LNCaP clone FGC (cell line): ENCODE measurements at places on chromosomes 1 and 21.
A peak's percentile ranks its signal among the peaks of the same experiment; 100 is the strongest.

GRCh38 chr1:43229826-43230780, 39.7 kb upstream of the TMEM125 start:
- no peak for DNase-seq

- peak; percentile 66 for DNase-seq
These were observed 17.7 kb upstream of the SNX27 start for GRCh38 chr1:151594143-151594625.

- no peak for DNase-seq
These were observed 47.7 kb downstream of the ELAVL4 start for GRCh38 chr1:50156241-50157010.

DNA sequence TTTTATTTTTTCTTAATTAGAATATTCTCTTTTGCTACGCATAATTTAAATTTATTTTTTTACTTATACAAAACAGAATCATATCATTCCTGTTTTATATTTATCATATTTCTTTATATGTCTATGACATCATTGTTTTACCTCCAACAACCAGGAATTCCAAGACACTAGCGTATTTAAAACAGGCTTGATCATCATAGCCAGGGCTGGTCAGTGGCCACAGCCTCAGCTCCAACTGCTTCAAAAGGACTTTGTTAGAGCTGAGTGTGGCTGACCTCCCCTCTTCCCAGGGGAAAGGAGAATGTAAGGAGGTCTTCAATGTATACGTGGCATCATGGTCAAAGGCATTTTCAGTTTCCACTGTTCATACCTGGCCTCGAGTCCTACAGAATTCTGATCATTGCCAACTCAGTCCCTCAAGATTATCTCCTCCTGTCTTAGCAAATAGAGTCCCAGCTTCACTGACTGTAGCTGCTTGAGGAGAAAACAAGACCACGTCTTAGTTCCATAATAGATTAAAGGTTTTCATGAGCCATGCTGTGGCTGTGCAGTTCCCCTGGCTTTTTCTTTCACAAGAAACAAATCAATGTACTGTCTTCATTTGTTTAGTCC, 444.0 kb downstream of the PTPRC start:
- DNase-seq: no peak

DNA sequence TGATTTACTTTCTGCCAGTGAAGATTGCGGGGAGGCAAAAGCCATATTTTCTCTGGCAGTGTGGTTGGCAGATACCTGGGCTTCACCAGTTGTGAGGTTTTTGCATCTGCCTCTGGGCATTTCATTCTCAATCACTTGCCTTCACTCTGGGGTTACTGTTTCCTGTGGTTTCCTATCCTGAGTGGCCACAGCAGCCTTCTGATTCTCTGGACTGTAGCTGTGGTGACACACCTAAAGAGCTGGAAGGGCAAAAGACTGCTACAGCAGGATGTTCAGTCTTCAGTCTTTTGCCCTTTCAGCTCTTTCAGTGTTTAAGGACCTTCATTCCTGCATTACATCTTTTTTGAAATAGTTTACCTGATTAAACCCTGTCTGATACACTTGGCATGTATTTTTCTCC, 50.5 kb upstream of the GPR52 start:
- no peak for DNase-seq

GRCh38 chr1:33268927-33269610, 12.8 kb downstream of the ZNF362 start:
- DNase-seq: no peak

- DNase-seq: no peak
These were observed 3.5 kb upstream of the ACTA1 start for GRCh38 chr1:229437443-229437842.

DNA sequence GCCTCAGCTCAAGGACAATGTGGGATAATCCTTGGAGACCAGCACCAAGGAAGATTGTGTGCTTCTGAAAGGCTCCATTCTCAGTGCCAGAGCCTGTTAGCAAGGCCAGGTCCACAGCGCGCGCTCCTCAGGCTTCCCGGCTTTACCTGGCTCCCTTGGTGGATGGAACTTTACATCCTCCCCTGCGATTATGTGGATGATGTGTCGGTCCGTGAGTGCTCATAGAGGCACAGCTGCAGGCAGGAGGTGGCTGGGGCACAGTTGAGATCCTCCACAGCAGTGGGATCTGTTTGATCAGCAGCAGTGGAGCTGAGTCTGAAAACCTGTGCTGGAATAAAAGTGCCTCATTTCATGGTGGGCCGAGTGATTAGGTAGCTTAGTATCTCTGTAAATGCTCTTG, 62.7 kb downstream of the PRDM2 start:
- no peak for DNase-seq

- no peak for DNase-seq
These were observed 83.1 kb downstream of the HS2ST1 start for GRCh38 chr1:86997538-86997937.

DNA sequence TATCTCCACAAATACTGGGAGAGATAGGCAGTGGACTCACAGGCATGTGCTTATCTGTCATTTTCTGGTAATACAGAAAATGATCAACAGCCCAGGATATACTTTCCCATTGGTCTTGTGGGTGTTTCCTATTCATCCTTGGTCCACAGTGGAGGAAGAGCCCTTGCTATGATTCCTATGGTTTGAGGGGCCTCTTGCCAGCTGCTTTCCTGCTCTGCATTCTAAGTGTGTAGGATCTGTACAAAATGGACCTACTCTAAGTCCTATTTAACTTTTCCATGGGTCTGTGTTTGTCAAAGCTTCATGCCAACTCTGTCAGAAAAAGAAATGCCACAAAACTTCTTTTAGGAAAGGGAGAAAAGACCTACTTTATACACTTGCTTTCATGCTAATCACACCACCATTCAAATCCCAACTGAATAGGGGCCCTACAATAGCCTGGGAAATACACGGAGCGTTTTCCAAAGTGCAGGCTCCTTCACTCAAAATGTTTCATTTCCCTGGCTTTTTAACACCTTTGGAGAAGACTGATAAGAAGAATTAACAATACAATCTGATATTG, 16.4 kb downstream of the PLPP3 start:
- no peak for DNase-seq

GRCh38 chr1:19468397-19468956, 16.9 kb downstream of the CAPZB start:
- DNase-seq: no peak

DNA sequence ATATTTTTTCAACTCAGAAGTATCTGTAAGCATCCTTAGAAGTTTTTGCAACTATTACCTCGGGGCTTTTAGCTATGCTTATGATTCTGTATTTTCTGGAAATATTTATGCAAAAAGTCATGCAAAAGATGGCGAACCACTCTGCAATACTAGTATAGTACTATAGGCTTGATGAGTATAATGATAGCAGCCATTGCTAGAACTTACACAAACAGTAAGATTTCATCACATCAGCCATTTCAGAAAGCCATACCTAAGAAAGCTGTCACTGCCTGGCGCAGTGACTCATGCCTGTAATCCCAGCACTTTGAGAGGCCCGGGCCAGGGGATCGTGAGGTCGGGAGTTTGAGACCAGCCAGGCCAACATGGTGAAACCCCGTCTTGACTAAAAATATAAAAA, 227.1 kb downstream of the LRRC7 start:
- DNase-seq: no peak

- no peak for DNase-seq
These were observed 180.4 kb downstream of the FGGY start for GRCh38 chr1:59477286-59477685.

DNA sequence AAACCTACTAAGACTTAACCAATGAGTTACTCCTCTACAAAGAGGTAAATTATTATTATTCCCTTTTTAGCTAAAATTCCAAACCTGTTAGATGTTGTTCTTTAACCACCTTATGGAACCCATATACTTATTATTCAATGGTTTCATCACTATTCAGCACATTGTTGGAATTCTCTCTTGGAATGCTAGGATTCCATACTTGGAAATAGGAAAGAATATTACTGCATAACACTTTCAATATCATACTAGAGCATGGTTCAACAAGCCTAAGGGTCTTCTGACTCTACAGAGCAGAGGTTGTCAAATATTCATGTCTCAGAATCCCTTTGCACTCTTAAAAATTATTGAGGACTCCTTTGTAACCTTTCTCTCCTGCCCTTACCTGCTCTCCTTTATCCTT, 69.4 kb downstream of the DEGS1 start:
- no peak for DNase-seq

DNA sequence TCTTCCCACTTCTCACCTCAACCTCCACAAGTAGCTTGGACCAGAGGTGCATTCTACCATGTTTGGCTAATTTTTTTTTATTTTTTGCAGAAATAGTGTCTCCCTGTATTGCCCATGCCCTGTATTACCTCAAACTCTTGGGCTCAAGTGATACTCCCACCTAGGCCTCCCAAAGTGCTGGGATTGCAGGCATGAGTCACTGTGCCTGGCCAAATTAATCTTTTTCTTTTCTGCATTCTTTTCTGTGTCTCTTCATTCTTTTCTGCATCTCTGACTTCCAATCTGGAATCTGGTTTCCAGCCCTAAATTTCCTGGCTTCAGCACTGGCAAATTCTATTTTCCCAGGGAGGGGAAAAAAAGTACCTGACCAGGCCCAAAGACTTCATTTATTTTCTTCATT, 31.2 kb upstream of the TACSTD2 start:
- DNase-seq: no peak

GRCh38 chr21:18782721-18783120, 379.1 kb upstream of the TMPRSS15 start:
- no peak for DNase-seq

GRCh38 chr1:89276690-89277089, 4.0 kb upstream of the GBP5 start:
- no peak for DNase-seq

GRCh38 chr1:205455581-205456382, at the start of gene BLACAT1:
Gene BLACAT1 (minus strand): TSS chr1:205456045.
- no peak for DNase-seq

DNA sequence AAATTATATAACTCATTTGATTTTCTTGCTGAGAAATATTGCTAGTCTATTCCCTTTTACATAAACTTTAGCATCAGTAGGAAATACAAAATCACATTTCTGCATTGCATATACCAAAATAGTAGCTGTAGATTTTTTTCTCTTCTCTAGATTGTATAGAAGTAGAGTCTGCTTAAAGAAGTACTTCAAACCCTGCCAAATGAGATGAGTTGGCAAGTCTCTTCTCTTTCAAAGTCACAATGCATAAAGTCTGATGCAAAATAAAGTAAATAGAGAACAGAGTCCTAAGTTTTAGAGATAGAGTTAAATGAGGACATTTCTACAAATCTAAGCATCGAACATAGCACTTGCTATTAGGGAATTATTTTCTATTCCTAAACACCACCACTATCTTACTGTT, 6.4 kb downstream of the PLPPR4 start:
- no peak for DNase-seq

GRCh38 chr1:216500273-216500967, 77.2 kb upstream of the USH2A start:
- DNase-seq: no peak

DNA sequence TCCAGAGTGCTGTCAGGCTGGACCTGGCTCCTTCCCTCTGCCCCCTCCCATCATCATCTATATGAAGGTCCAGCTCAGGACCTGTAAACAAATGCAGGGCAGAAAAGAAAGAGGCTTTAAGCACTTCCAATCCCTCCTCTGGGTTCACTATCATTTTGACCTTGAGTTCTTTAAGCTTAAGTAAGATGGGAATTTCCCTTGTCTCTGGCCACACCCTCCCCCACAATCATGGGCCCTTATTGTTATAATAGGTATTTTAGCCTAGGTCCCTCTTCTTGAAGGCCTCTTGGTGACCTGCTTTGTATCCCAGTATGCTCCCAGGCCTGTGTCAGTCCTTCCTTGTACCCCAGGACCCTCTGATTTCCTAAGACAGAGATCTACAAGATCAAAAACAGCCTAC, 45.1 kb upstream of the EPS15 start:
- no peak for DNase-seq

DNA sequence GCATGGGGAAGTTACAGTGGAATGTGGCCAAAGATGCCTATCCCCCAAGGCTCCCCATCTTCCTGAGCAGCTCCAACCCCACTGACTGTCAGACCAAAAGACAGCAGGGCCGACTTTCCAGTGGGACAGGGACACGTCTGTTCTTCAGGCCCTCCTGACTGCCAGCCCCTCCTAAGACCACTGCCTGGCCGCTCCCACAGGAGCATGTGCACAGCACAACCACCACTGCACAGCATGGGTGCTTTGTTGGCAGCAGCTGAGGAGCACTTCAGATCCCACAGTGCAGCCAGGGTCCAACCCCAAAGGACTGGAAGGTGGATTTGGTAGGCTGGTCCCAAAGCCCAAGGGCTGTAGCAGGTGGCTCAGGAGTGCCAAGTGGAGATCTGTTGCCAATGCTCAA, 648.3 kb upstream of the BRINP3 start:
- DNase-seq: no peak

DNA sequence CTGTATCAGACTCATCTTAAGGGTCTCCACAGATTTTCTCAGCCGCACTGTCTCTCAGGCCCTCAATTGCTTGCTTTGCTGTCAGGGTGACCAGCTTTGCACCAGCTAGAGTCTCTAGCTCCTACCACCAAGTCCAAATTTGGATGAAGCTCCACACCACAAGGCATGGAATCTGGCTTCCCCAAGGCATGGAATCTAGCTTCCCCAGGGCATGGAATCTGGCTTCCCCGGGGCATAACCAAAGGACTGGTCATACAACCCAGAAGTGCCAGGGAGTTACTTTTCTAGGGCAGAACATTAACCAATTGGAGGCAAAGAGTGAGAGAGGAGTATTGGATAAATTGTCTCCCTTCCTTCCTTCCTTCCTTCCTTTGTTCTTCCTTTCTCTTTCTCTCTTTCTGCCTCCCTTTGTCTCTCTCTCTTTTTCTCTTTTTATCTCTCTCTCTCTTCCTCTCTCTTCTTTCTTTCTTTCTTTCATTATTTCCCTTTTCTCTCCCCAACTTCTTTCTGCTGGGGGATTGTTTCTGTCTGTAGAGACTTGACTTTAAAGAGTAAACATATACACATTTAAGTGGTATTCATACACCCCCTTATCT, 76.9 kb upstream of the HAO2 start:
- DNase-seq: no peak

- DNase-seq: no peak
These were observed 41.0 kb downstream of the KCNH1 start for GRCh38 chr1:211092955-211093354.
